ENCODE measurements at places on chromosomes 3 and 15.
A peak's percentile ranks its signal among the peaks of the same experiment; 100 is the strongest.

- no peak for DNase-seq
These were observed 169.7 kb downstream of the TJP1 start for GRCh38 chr15:29652595-29652994.

GRCh38 chr15:93384886-93385285 lies 295.9 kb upstream of the RGMA start:
- DNase-seq = no peak

GRCh38 chr3:117751651-117752050 lies 1042.1 kb downstream of the TUSC7 start:
- no peak for DNase-seq

- DNase-seq = no peak
These were observed 17.9 kb upstream of the HDAC11 start for GRCh38 chr3:13462125-13462629.

DNA sequence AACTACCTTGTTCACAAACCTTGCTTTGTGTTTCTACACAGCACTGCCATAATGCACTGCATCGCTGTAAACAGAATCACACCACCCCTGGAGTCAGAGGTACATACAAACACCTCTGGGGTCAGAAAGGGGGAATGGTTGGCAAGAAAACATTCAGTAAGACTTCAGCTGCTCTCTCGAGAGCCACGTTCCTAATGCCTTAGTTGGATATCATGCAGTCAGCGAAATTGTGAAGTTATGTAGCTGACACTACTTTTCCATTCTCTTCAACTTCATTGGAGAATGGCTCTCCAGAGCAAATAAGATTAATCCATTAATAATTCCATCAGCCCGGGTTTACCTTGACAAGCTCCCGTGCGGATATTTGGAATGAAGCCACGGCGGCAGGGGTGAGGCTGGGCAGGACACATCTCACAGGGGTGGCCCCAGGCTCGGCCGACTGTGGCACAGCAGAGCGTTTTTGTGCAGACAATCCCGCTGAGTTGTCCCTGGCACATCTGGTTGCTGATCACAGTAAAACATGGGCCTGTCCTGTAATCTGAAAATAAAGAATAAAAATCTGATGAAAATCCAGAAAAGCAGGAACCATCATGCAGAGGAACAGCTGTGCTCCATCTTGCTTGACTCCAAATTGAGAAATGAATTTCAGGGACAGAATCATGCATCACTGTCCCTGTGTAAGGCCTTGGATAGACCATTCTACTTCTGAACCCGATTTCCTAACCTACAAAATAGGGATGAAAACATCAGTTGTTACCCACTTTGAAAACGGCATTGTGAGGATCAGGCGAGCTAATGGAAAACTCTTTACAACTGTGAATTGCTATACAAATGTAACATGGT lies 108.0 kb downstream of the FBN1 start:
- DNase-seq = peak; percentile 59

GRCh38 chr3:126372413-126373145 lies 15.4 kb upstream of the KLF15 start:
- no peak for DNase-seq
